Stimulated activated CD4-positive, alpha-beta T cell treated with anti-CD3 and anti-CD28 coated beads, Interleukin-1b, Interleukin-23, amount 100 ng/mL, for 1 hour (primary cell): ENCODE measurements at places on chromosomes 11 and 22.

- no peak for DNase-seq
Observed at GRCh38 chr22:17104336-17104935, 16.7 kb downstream of the TMEM121B start.

DNA sequence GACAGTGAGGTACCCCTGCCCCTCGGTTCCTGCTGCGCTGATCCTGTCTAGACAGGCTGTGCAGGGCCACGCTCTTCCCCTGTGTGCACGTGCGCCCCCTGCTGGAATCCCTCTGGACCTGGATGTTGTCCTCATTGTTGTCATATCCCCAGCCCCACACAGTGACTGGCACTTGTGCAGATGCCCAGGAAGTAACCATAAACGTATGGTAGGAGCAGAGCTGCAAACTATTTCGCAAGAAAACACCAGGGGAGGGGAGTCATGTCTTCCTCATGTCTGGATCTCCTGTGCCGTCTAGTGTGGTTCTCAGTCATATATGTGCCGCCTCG, 114.7 kb downstream of the CRYBB2 start:
- DNase-seq = peak; percentile 1

DNA sequence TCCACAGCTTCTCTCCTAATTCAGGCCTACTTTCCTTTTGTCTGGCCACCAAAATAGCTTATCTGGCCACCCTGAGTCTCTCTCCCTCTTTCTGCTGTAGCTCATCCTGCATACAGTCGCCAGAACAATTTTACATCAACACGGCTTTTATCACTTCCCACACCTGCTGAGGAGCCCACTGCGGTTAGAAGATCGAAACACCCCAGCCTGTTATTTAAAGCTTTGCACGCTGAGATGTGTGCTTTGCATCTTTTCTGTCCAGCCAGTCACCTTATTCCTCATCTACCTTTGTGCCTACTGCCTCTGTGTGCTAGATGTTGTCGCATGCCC, 96.0 kb downstream of the COMMD9 start:
- DNase-seq = no peak

DNA sequence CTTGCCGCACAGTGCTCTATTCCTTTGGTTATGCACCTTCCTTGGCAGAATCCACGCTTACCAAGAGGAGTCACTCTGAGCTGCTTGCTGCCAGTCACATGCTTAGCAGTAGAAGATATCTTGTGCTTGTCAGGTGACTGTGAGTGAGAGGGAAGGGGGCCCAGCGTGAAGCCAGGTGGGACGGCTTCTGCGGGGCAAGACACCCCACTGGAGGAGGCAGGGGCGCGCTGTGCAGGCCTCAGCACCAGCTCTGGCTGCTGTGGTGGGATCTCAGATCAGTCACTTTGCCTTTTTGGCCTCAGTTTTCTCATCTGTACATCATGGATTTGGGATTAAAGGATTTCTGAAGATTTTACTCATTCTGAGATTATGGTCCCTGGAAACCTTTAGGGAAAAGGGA, 63.9 kb upstream of the B3GAT1 start:
- DNase-seq = no peak

GRCh38 chr11:72411623-72412419, 22.5 kb downstream of the CLPB start:
- no peak for DNase-seq

- DNase-seq = no peak
Observed at GRCh38 chr11:16897470-16898061, 116.6 kb downstream of the PLEKHA7 start.
